Stimulated activated CD4-positive, alpha-beta T cell treated with anti-CD3 and anti-CD28 coated beads, Interleukin-12 subunit alpha, Interleukin-12 subunit beta, amount 100 ng/mL, for 4 hours (primary cell): ENCODE measurements at places on chromosomes 3 and 15.

DNA sequence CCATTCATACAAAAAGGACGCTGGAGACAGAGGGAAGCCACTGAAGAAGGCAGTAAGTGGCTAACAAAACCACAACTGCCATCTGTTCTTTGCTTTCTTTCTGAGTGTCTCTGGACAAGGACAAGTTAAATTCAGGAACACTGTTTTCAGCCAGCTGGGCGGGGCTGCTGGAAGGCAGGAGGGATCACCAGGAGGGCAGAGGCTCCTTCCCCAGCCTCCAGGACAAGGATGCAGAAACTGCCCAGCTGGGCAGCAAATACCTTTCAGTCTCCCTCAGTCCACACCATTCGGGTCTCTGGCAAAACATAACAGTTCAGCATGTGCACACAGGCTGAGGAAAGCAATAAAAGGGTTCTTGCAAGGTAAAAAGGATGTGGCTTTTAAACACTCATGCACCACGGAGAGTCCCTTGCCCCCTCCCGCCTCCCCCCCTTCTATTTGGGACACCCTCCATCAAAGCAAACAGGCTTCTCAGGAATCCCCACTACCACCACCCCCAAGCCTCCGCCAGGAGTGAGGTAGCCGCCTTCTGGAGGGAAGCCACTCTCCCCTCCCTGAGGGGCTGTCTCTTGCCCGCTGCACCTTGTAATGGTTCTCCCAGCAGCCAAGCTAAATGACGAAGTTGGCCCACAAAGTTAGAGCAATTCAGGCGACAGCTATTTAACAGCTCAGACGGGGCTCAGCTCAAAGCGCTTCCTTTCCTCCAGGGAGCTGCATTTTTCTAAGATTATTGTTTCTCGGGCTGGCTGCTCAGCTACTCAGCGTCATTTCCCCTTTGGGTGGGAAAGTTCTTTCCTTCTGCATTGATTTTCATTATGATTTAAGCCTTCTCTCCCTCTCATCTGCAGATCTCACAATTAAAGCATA lies 3.8 kb downstream of the HEG1 start:
- peak; percentile 49 for DNase-seq

DNA sequence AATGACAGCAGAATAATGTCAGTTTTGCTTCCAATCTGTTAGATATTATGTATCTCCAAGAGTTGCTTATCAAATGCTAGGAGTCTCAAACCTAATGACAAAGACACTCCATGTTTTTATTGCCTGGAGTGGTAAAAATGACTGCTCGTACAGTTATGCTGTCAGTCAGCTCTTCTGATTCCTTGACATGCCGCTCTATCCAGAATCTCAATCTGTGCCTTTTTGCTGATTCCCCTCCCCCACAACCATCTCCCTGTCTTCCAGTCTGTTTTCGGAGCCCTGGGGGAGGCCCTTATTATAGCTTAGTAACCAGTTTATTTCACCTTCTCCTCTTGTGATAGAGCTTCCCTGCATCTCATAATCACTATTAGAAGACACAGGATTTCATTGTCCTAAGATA lies 2.6 kb downstream of the MKRN2 start:
- no peak for DNase-seq

- no peak for DNase-seq
Observed at GRCh38 chr3:11574981-11575669, 68.6 kb downstream of the VGLL4 start.

GRCh38 chr15:72009222-72009621 lies 108.7 kb downstream of the MYO9A start:
- DNase-seq: no peak

- DNase-seq: no peak
Observed at GRCh38 chr3:168475704-168476103, 380.0 kb upstream of the GOLIM4 start.

GRCh38 chr15:80501476-80501875 lies 97.3 kb downstream of the ARNT2 start:
- DNase-seq: no peak

DNA sequence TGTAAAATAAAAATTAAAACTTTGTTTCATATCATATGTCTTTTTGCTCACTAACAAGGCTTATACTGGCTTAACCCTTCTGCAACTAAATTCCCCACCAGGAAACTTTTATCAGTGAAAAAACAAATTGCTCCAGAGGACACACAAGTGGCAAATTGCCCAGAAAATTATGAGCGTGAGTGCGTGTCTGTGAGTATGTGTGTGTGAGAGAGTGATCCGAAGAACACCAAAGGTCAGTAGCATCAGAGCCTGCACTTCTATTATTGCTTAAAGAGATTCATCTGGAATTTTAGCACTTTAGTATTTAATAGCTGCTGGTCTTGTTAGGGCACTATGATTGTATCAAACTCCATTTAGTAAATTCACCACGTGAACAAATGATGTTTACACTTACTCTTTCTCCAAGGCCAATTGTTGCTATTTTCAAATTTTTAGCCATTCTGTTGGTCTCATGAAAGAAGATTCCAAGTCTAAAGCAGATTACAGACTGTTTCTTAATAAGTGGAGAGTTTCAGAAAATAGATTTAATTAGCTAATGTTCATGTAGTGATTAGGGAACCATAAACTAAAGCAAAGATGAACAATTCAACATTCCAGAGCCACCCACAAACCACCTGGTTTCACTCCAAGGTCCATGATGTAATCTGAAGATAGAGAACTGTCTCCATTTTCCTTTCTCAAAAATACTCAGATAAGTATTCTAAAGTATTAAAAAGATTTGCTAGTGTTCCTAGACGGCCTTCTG lies 91.1 kb upstream of the IL12A start:
- no peak for DNase-seq

GRCh38 chr3:154304116-154304786 lies 20.0 kb downstream of the DHX36 start:
- DNase-seq: no peak

GRCh38 chr15:33639456-33639855 lies 328.7 kb downstream of the RYR3 start:
- DNase-seq: no peak

DNA sequence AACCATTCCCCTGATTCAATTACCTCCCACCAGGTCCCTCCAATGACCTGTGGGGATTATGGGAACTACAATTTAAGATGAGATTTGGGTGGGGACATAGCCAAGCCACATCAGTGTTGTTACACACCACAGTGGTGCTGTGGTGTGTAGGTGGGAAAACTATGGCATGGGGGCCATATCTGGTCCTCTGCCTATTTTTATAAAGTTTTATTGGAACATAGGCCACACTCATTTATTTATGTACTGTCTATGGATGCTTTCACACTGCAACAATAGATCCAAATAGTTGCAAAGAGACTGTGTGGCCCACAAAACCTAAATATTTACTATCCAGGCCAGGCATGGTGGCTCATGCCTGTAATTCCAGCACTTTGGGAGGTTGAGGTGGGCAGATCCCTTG lies 46.4 kb downstream of the FLNB start:
- no peak for DNase-seq

DNA sequence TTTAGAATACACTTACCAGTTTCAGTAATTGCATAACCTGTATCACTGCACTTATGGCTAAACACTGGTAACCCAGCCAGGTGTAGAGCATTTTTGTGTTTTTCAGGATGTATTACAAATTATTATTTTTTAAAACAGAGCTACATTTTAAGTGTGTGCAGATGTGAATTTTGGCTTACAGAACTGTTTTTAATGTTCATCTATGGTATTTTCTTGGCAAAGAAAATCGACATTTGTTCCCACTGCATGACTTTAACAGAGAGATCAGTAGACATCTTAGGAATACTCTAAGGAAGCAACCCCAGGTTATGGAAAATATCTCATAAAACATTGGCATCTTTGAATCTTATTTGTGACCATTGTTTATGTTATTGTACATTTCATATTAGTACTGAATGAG lies 73.3 kb downstream of the ATP13A4 start:
- no peak for DNase-seq

DNA sequence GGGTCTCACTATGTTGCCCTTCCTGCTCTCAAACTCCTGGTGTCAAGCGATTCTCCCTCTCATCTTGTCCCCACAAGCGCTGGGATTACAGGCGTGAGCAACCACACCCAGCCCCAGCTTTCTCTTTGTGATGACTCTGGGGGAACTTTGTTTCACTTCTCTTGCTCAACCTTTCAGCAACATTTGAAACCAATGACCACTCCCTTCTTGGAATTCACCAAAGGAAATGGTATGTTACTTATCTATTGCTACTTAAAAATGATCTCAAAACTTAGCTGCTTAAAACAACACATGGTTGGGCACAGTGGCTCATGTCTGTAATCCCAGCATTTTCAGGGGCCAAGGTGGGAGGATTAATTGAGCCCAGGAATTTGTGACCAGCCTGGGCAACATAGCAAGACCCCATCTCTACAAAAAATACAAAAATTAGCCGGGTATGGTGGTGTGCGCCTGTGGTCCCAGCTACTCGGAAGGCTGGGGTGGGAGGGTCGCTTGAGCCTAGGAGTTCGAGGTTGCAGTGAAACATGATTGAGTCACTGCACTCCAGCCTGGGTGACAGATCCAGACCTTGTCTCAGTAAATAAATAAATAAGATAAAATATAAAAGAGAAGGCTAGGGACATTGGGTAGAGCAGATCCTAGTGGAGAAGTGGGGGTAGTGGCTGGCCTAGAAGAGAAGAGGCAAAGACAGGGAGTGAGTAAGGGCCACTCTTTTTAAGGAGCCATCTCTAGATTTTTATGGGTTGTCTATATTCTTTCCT lies 10.3 kb upstream of the COPG1 start:
- no peak for DNase-seq

- DNase-seq: peak; percentile 83
Observed at GRCh38 chr3:138329127-138329983, at the start of gene NME9. Gene NME9 (minus strand): TSS chr3:138329851. CDS start chr3:138329335, 516 bp downstream.

DNA sequence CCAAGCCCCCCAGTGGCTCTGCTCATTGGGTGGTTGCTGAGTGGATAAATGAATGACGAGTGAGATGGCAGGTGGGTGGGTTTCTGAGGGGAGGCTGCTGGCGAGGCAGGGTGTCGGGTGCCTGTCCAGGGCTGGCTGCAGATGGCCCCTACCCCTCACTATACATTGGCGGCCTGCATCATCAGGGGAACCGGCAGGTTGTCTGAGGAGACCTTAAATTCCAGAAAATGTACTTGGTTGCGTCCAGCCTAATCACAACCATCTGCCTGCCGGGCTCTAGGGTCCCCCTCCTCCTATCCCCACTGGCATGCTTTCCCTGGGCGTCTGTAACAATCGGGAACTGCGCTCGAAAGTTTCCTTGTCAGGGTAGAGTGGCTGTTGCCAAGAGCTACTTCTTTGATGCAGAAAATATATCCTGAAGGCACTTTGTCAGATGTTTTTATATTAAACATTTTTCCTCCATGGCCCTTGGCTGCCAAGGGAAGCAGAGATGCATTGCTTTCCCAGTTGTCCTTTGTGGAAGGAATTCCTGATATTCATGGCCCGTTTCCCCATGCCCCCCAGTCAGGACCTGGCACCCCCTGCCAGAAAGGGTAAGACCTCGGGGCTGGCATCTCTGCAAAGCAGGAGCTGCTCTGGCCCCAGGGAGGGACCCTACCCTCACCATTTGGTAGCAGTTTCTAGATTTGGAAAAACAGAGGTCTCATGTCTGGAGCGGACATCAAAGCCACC lies 22.9 kb downstream of the SMAD6 start:
- no peak for DNase-seq

- no peak for DNase-seq
Observed at GRCh38 chr15:74245342-74245931, 9.3 kb downstream of the CCDC33 start.

GRCh38 chr3:45994419-45995235 lies 997 bp downstream of the FYCO1 start:
- peak; percentile 15 for DNase-seq

- no peak for DNase-seq
Observed at GRCh38 chr3:23781051-23781450, 24.7 kb upstream of the UBE2E1 start.

- no peak for DNase-seq
Observed at GRCh38 chr3:128315313-128315712, 151.4 kb downstream of the DNAJB8 start.

- DNase-seq: no peak
Observed at GRCh38 chr15:68979816-68980215, 34.7 kb upstream of the NOX5 start.

DNA sequence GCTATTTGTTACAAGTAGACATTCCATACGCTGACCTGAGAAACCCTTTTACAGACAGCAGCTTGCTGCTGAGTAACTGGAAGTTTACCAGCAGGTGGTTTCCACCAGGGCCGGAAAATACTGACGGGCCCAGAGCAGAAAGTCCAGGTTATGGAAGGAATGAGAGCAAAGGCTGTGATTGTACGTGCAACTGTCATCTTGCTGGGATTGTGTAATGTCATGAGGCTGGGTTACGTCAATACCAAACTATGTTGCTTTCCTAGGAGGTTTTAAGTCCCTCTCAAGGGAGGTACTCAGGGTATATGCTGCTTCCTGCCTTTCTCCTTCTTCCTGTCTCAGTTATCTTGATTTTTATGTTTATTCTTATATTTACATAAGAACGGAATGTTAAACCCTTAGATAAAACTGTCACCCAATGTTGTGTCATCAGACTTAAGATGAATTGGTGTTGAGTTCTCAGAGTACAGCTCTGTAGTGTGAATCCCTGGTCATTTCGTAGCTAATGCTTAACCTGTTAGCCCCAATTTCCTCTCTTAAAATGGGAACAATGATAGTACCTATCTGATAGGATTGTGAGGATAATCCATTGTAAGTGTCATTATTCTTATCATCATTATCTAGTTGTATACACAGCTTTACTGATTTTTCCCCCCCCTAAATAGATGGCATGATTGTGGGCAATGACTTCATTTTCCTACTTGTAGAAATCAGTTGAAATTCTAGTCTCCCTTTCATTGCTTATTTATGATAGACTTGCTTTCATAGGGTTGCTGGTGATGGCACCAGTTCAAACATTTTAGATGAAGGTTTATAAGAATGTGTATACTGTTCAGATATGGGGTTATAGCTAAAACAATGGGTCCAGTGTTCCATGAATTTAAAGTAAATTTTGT lies 101.4 kb downstream of the FNDC3B start:
- DNase-seq: no peak

- no peak for DNase-seq
Observed at GRCh38 chr3:64213962-64214379, 11.3 kb downstream of the PRICKLE2 start.

DNA sequence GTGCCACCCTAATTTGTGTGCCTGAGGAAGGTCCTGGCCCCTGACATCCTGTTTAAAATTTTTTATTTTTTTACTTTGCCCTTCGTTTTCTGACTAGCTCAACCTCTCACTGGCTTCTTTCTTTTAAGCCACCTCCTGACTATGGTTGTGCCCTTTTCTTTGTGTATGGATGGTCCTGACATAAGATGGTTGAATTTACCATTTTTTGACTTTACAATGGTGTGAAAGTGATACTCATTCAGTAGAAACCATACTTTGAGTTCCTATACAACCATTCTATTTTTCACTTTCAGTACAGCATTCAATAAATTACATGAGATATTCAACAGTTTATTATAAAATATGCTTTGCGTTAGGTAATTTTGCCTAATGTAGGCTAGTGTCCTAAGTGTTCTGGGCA lies 74.3 kb upstream of the PTX3 start:
- no peak for DNase-seq

GRCh38 chr3:15218689-15219088 lies 12.6 kb downstream of the CAPN7 start:
- no peak for DNase-seq
